ENCODE measurements at places on chromosomes 4 and X. TPM values are rescaled to one million over a fixed set of nuclear protein-coding genes. Genes with fewer than 3 reads are reported as not detected.

DNA sequence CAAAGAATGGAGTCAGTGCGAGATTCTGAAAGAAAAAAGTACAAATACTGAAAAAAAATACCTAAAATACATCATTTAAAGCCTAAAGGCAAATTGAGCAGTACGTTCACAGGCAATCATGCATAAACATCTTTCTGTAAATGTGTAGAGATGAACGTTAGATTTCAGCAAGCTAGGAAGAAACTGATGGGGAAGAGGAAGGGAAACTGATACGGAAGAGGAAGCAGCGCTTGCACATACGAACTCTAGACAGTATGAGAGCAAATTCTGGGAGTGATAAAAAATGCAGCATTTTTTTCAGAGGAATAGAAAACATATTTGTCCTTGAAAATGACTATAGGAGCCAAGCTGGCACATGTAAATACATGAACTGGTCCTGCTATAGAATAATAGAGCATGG lies 9.4 kb downstream of the ANKRD50 start:
- no peak for ATAC-seq

- peak; percentile 95 for ATAC-seq
Measured at GRCh38 chrX:151082077-151082948, 94.1 kb upstream of the GPR50 start.

DNA sequence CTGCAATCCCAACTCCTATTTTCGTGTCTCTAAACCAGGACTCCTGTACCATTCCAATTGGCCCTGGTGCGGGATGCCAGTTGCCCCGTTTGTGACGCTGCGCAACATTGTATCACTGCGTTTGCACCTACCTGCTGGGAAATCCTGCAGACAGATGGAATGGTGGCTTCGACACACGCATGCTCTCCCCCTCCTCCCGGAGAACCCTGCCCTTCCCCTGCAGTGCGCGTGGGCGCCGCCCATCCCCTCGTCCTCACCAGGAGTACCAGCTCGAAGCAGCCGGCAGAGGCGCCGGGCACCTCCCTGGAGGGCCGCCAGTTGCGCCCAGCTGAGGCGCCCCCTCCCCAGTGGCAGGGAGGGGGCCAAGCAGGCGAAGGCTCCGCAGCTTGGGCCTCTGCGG lies 1.4 kb downstream of the DGKK start:
- no peak for ATAC-seq

SPATA4 gene
- not detected for total RNA-seq

GRCh38 chrX:2383735-2384134 lies 117.0 kb downstream of the DHRSX start:
- no peak for ATAC-seq

GRCh38 chr4:74330295-74330750 lies 22.1 kb downstream of the EPGN start:
- ATAC-seq: no peak

GRCh38 chrX:104156630-104157529 lies at the start of gene SLC25A53:
SLC25A53 (minus strand) TSS chrX:104157009; CDS start chrX:104105257, 51,752 bp downstream.
- ATAC-seq: peak; percentile 92

GRCh38 chrX:108664701-108665100 lies 71.7 kb downstream of the IRS4 start:
- ATAC-seq: no peak

MGARP gene
- not detected for total RNA-seq

Data from motor neuron (in vitro differentiated cells).